Astrocyte (in vitro differentiated cells and primary cell): ENCODE measurements at places on chromosomes 3 and 15.

DNA sequence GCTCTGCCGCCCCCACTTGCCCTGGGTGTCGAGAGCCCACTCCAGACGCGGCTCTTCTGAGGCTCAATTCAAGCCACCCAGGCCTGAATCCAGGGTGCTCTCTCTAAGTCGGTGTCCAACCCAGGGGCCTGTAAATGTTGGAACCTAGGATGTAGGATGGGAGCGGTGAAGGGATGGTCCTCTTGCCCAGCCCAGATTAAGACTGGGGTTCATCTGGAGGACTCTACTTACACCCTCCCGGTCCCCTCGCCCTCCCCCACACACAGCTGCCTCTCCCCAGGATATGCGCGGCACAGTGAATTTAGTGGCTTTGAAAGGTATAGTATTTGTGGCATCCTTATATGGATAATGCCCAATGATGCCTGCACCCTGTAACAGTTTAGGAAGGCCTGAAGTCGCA lies 822 bp upstream of the FBN1 start:
- no peak for DNase-seq

GRCh38 chr3:72285502-72285901 lies 500.6 kb upstream of the PROK2 start:
- DNase-seq = no peak

GRCh38 chr15:84725001-84725491 lies 9.1 kb upstream of the SEC11A start:
- DNase-seq = peak; percentile 70

DNA sequence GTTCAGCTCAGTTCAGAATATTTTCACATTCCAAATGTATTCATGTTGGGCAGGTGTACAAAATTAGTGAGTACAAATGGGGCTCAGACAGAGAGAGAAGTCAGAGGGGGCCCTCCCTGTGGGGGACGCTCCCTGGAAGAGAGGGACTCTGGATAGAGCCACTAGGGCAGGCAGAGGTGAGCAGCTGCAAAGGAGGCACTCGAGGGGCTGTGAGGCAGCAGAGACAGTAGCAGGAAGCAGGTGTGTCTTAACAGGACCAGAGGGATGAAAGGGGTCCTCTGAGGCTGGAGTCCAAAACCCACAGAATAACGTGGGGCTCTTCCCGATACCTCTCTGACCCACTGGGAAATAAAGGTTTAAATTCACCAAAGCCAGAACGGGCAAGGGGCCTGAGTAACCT lies 127.1 kb downstream of the MEGF11 start:
- no peak for DNase-seq

GRCh38 chr3:81929697-81930096 lies 168.3 kb upstream of the GBE1 start:
- DNase-seq = no peak

GRCh38 chr3:60399861-60400845 lies 851.1 kb downstream of the FHIT start:
- DNase-seq = peak; percentile 7

GRCh38 chr3:188322135-188322887 lies 168.4 kb downstream of the LPP start:
- DNase-seq = no peak

DNA sequence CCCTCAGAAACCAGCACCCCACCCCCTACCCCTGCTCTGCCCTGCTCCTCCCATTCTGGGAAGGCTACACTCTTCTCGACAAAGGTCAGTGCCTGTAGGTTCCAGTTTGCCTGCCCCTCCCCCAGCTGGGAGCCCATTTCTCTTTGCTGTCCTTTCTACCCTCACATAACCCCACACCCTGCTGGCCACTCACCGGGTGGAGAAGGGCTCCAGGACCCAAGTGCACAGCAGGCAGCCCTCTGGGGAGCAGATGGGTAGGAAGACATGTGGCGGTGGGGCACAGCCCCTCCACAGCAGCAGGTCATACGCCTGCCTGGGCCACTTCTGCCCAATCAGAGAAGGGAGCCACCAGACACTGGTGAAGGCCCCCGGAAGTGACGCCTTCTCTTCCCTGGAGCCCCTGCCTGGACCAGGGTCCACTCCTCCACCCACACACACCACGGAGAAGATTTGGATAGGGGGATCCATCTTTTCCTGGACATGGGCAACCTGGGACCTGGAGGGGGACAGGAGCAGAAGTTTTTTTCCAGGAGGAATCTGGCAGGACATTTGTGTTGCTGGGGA lies at the start of gene THPO:
Gene THPO (minus strand): TSS at position 326 of the 564 bp plus-strand sequence. CDS start 1,948 bp downstream, outside the sequence.
- DNase-seq = no peak

- no peak for DNase-seq
Measured at GRCh38 chr3:28651159-28651558, 302.5 kb upstream of the AZI2 start.

- DNase-seq = no peak
Measured at GRCh38 chr3:126745760-126746394, 41.8 kb downstream of the CHCHD6 start.

DNA sequence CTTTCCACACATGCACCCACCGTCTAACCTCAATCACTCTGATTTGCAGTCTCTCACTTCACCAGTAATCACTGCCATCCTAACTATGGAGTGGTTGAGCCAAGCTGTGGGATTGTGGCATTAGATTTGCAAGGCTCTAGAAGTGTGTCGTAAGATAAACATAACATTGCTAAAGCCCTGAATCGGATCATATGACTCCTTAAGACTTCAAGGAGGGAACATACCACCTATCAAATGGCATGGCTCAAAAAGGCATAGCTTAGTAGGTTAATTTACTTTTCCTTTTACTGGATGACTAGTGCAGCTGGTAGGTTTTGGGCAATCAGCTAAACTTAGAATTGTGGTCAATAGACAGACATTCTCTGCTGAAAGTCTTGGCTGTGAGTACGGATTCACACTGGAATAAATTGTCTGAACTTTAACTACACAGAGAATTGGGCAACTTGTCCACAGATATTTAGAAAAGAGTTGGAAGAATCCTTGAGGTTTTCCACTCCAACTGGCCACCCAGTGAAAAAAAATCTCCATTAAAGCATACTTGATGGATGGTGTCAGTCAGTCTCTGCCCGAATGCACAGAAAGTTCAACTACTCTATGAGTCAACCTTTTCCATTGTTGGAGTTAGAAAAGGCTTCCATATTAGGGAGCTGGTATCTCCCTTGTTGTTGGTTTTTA lies 476.7 kb upstream of the CBLB start:
- DNase-seq = peak; percentile 100

DNA sequence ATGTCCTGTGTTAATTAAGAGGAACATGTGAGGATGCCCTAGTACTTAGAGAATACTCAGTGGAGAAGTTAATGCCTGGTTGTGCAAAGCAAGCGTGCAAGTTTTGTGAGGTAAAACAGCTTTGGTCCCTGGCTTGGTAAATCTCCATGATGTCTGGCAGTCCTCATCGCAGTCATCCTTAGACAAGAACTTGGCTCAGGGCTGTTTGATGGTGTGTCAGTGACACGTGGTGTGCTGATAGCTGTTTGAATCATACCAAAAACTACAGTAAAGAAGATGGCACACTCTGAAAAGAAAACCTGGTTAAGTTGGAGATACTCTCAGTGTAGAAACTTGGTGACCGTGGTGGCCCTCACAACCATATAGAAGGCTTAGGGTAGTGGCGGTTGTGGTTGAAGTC lies 361.7 kb downstream of the FEZF2 start:
- DNase-seq = no peak

- no peak for DNase-seq
Measured at GRCh38 chr3:5811016-5811415, 623.5 kb downstream of the EDEM1 start.

GRCh38 chr15:59326856-59327255 lies 45.8 kb downstream of the MYO1E start:
- no peak for DNase-seq

GRCh38 chr3:65837604-65838003 lies 201.1 kb downstream of the MAGI1 start:
- no peak for DNase-seq

- no peak for DNase-seq
Measured at GRCh38 chr3:150764566-150764965, 1.6 kb upstream of the SIAH2 start.

DNA sequence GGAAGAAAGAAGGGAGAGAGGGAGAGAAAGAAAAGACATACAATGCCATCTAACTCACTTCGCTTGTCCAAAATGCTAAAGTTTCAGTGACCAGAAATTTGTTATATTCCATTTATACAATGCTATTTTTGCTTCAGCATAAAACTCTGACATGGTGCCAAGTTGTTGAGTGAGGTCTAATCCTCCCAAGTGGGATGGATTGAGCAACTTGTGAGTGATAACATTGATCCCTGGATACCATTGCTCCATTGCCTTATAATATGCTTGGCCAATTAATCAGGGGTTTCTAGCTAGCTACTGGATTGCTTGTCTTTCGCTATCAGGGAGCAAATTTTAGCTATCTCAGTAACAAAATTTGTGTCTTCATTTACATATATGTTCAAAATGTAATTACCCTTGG lies 615.6 kb upstream of the DPPA4 start:
- no peak for DNase-seq

DNA sequence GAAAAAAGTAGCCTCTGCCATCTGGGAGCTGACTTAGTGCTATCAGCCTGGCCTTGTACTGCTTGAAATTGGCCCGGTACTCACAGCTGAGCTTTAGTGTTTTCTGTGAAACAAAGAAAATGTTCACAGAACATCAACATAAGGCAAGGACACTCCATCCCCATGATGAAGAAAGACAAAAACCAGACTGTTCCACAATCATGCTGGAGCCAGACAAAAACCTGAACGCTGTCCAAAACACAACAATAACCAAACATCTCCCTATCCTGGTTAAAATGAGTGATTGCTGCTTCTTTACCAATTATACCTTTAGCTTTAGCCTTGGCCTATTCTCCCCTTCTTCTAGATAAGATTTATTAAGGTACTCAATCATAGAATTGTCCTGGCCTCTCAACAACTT lies 153.9 kb downstream of the CPNE4 start:
- DNase-seq = no peak

- DNase-seq = peak; percentile 60
Measured at GRCh38 chr15:43872416-43873020, 45.7 kb downstream of the WDR76 start.

DNA sequence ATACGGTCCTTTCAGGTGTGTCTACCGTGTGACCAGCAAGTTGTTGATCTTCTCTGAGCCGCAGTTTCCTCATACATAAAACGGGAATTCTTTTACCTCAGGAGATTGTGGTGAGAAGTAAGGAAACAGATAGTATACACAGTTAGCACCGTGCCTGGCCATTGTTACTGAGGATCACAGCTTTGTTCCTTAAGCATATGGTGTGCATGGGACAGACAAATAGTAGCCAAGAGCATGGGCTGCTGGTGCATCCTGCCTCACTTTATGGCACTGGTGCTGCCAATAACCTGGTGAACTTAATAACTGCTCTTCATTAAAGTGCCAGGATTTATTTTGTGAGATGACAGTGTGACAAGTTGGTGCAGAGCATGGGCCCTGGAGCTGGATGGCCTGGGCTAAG lies 86.3 kb downstream of the PDCD6IP start:
- DNase-seq = no peak

- no peak for DNase-seq
Measured at GRCh38 chr3:67599821-67600220, 54.6 kb downstream of the SUCLG2 start.

- peak; percentile 34 for DNase-seq
Measured at GRCh38 chr3:9500108-9501050, 53.2 kb downstream of the LHFPL4 start.
